NCI-H2171 treated with DMSO at 0.1 percent for 48 hours (cell line): ENCODE measurements at places on chromosomes 3 and 15.

DNA sequence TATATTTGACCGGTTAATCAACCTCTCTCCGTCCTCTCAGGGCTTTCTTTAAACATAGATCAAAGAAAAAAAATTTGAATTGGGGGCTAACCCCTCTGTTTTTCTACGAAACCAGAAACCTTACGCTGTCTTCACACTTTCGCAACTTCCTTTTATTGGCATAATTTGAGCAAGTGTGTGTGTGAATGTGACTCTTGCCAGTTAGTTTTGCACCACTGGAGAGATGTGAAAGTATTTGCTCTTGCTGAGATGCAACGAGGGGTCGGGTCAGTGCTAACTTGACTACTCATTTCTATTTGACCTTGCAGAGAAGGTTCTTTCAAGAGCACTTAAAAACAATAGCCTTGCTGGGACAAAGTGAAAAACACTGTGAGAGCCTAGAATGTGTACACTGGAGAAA lies 81.2 kb downstream of the FAM43A start:
- no peak for DNase-seq

DNA sequence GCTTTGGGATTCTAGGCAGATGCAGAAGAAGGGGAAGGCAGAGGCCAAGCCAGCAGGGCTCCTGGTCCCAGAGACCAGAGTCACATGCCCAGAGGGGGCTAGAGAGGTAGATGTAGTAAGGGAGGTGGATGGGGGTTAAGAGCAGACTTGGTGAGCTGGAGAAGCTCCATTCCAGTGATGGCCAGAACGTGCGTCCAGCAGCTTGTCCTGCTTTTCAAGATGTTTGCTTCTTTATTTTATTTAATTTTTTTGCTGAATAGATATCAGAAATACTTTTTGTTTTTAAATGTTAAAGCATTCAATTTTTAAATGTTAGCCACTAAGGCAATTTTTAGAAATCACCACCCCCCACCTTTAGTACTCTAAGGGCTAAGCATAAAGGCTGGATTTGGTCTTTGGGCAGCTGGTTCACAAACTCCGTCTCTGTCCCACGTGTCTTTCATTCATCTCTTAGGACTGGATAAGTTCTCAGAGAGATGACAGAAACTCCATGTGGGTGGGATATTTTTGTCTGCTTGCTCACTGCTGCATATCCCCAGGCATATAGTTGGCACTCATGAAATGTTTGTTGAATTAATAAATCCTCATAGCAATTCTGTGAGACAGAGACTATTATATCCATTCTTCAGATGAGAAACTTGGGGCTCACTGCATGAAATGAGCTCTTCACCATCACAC lies 6.7 kb downstream of the COLQ start:
- DNase-seq: no peak

DNA sequence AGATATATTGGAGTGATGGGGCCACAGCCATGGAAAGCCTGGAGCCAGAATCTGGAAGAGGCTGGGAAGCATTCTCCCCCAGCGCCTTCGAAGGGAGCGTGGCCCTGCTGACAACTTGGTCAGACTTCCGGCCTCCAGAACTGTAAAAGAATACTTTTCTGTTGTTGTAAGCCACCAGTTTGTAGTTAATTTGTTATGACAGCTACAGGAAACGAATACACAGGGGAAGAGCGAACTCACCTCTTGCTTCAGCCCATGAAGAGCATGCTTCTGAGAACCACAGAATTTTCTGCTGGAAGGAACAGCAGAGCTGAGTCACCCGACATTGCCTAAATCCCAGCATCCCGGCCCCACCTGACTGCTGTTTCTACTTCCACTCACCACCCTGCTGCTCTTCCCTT lies 501.7 kb downstream of the SHQ1 start:
- DNase-seq: no peak

GRCh38 chr15:69606144-69606543 lies 153.5 kb downstream of the RPLP1 start:
- no peak for DNase-seq

- no peak for DNase-seq
Observed at GRCh38 chr3:36905545-36905944, 39.3 kb downstream of the TRANK1 start.

- no peak for DNase-seq
Observed at GRCh38 chr3:22209578-22209977, 458.6 kb upstream of the ZNF385D start.

DNA sequence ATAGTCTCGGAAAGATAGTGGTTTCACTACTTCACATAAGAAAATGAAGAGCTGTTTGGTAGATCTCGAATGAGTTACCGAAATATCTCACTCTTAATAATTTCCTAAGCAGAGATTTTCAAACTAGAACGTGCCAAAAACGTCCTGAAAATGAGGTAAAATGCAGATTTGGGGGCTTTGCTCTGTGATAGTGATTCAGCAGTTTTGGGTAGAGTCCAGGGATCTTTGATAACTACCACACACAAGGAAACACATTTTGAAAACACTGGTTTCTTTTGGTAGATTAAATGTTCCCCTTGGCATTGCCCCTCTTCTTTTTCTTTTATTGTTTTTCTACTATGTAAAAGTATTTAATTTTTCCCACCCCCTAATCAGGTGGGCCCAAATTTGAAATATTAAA lies 125.9 kb downstream of the EBLN2 start:
- no peak for DNase-seq

DNA sequence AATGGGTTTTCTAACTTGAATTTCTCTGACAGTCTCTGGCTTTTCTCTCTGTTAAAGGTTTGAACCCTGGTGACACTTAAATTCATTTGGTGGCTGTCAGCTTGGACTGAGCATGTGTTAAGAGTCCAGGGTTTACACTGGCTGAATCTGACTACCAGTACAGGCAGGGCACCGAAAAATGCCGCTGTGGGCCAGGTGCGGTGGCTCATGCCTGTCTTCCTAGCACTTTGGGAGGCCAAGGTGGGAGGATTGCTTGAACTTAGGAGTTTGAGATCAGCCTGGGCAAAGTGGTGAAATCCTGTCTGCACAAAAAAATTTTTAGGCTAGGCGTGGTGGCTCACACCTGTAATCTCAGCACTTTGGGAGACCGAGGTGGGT lies 1.8 kb downstream of the MANF start:
- no peak for DNase-seq

- DNase-seq: no peak
Observed at GRCh38 chr3:195887670-195888069, 20.7 kb downstream of the TNK2 start.

DNA sequence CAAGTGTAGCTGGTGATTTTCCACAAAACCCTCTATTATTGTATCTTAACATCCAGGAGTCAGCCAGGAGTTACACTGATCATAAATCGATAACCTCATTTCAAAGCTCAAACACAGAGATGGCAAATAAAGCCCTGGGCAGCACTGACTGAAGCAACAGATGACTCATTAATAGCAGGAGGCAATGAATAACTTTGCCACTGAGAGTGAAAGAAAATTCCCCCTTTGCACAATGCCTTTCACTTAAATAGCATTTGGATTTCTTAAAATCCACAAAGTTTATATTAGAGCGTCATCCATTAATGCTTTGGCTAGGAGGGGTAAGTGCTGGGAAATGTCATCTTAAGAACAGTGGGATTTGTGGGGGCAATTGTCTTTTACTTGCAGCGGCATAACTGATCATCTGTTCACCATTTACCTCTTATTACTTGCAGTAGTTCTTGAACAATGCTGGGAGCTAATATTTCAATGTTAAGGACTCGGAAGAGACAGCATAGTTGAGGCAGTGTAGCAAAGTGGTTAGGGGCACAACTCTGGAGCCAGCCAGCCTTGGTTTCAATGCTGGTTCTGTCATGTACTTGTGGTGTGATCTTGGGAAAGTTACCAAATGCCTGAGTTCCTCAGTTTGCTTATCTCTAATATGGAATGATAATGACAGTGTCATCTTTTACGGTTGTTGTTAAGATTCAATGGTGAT lies 630.4 kb upstream of the TBL1XR1 start:
- no peak for DNase-seq

- no peak for DNase-seq
Observed at GRCh38 chr3:175980486-175981090, 1121.5 kb downstream of the NAALADL2 start.

- no peak for DNase-seq
Observed at GRCh38 chr3:15630646-15631350, 29.3 kb downstream of the BTD start.

DNA sequence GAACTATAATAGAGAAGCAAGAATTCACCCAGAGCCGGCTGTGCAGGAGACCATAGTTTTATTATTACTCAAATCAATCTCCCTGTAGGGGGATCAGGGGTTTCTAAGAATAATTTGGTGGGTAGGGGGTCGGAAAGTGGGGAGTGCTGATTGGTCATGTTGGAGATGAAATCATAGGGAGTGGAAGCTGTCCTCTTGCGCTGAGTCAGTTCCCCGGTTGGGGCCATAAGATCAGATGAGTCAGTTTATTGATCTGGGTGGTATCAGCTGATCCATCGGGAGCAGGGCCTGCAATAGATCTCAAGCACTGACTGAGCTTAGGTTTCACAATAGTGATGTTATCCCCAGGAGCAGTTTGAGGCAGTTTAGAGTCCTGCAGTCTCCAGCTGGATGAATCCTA lies 97.0 kb upstream of the SNRPN start:
- DNase-seq: no peak

GRCh38 chr3:194714564-194714963 lies 28.9 kb downstream of the FAM43A start:
- DNase-seq: no peak

DNA sequence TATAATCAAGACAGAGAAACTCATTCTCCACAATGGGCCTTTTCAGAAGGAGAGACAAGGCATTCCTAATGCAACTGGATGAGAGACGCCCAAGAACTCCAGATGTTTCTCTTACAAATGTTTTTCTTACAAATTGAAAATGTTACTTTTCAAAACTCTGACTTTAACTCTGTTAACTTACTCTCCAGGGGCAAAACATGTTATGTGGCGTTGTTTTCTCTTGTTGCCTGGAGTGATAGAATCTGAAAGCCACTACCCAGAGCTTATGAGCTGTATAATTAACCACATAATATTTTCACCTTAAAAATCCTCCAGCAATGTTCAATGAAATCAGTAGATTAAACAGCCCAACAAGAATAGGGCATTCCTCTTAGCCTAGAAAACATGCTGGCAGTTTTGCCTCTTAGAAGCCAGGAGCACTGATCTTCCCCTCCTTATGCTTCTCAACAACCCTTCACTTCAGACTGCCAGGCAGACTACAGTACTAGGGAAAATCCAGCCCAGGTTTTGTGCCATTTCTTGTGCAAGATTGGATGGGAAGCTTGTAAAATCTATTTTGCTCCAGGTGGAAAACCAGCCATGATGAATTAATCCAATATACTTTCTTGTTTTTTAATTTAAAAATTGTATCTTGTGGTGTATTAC lies 186.7 kb upstream of the GADL1 start:
- no peak for DNase-seq

DNA sequence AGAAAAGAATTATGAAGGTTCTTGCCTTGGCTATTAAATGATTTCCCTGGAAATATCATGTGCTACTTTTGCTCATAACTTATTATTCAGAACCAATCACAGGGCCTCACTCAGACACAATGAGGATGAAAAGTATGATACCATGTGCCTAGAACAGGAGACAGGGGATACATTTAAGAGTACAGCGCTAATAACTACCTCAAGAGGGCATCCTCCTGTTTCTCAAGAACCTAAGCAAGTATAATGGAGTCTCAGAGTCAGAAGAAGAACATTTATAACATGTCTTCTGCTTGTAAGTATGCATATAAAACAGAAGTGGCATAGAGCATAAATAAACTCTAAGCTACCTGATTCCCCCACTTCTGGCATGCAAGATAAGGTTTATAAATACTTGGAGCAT lies 125.4 kb upstream of the MME start:
- DNase-seq: no peak

GRCh38 chr3:157170861-157171260 lies 10.9 kb upstream of the CCNL1 start:
- no peak for DNase-seq

DNA sequence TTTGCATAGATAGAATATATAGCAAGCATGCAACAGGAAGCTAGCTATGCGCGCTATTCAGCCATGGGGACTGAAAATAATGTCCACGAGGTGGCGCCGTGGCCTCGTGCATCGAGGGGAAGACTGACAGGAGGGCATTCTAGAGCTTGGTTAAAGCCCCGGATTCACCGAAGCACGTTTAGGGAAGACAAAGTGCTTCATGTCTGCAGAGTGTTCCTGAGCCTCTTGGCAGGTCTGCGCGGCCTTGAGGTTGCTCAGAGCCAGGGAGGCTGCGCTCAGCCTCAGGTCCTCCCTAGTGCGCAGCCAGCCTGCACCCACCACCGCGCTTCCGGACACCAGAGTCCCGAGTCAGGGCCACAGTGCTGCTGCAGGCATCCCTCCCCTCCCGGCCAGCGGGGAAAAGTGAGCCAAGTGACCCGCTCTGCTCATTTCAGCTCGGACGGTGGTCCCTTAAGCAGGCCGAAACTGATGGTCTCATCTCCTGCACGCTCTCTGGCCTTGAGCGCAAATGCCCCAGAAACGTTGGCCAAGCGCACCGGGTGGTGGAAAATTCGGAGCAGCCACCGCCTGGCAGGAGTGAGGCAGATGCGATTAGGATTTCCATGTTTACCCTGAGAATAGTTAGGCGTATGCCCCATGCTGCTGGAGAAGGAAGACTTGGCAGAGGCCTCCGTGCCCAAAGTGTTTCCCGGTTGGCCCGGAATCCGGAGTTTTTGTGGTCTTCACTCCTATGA lies 24.8 kb downstream of the GABRA5 start:
- DNase-seq: peak; percentile 85

DNA sequence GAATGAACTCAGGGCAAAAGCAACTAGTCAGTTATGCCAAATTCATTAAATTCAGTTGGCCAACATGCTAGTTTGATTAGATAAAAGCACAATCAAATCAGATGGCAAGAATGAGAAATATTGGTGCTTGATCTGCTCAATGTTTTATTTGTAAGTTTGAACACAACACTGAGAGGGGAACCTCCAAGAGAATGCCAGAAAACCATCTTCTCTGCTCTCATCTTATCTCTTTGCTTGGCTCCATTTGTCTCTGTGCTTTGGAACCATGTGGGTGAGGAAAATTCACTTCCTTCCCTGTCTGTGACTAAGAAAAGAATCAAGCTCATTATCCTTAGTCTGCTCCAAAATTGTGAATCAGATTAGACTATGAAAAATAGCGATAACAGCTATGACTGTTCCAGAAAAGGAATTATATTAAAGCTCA lies 43.6 kb upstream of the DCBLD2 start:
- no peak for DNase-seq

GRCh38 chr3:61157414-61157813 lies 93.8 kb downstream of the FHIT start:
- DNase-seq: no peak
